H7 (cell line): ENCODE measurements at places on chromosomes 6 and 20.

GRCh38 chr6:132270726-132271402 is 130.4 kb downstream of the MOXD1 start:
- no peak for DNase-seq

DNA sequence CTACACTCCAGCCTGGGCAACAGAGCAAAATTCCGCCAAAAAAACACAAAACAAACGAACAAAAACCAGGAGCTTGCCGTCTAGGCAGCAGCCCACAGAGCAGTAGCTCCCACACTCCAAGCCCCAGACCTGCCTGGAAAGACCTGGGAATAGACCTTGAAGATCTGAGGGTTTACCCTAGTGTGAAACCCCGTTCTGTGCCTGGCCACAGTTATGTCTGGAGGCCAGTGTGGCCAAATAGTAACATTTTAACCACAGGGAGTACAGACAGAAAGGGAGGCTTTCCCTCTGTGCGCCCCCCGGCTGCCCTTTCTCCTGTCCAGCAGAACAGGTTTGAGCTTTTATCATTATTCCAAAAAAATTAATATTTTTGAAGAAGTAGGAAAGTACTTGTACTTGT is 172.4 kb downstream of the QKI start:
- no peak for DNase-seq

GRCh38 chr20:63574156-63574828 is at the start of gene HELZ2:
Gene HELZ2 (minus strand): TSS chr20:63574239. CDS start chr20:63572385, 1,854 bp downstream.
- DNase-seq: peak; percentile 95

DNA sequence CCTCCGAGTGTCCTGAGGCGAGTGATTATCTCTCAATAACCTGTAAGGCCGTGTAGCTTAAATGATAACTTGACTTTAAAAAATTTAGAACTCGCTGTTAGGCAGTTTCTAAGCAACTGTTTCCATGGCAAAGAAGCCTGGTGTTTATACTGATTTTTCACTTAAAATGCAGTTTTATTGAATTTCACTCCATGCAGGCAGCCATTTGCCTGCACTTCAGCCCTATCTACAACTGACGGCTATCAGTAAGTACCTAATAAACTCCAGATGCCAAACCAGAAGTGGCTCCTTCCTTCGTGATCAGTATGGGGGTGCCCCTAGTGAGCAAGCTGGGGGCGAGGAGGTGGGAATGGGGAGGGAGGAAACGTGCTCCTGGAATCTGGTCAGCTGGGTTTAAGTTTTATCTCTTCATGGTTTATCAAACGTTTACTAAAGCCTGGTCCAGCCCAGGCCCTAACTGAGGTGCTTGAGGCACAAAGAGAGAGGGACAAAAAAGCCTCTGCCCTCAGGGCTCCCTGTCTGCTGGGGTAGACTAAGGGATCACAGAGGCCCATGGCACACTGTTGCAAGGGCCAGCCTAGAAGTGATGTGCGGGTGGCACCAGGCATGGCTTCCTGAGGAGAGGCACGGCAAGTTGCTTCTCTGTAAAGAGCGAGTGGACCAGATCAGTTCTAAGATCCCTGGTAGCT is 45.5 kb downstream of the TTI1 start:
- no peak for DNase-seq

DNA sequence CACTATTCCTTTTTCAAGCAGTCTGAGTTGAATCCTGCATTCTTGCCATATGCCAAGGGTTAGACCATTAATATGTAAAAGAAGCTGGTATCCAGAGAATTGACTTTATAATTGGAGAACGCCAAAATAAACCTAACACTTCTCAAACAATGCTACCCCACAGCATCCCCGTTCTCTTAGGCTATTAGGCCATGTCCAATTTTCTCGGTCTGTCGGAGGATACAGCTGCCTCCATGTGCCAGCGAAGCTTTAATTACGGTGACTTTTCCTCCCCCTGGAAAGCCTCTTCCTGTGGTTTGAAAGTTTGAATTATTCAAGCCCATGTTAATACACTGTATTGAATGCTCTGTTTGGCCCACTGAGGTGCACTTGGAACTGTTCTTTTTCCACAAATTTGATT is 60.5 kb downstream of the HS3ST5 start:
- no peak for DNase-seq

- DNase-seq: no peak
These were observed 335.1 kb downstream of the PREX1 start for GRCh38 chr20:48492715-48493070.

DNA sequence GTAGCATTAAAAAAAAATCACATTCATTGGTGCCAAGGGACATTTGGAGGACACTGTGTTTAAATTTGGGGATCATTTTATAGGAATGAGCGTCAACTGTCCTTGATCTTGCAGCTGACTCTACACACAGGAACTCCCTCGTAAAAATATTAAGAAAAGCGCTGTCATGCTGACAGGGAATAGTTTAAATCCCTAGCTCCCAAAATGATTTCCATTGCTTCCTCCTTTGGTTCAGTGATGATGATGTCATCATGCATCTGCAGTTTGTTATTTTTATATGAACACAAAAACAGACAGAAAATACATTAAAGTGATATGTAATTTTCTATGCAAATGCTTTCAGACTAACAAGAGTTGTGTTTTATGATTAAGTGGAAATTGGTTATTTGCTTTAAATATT is 275.6 kb downstream of the BTBD9 start:
- DNase-seq: no peak

DNA sequence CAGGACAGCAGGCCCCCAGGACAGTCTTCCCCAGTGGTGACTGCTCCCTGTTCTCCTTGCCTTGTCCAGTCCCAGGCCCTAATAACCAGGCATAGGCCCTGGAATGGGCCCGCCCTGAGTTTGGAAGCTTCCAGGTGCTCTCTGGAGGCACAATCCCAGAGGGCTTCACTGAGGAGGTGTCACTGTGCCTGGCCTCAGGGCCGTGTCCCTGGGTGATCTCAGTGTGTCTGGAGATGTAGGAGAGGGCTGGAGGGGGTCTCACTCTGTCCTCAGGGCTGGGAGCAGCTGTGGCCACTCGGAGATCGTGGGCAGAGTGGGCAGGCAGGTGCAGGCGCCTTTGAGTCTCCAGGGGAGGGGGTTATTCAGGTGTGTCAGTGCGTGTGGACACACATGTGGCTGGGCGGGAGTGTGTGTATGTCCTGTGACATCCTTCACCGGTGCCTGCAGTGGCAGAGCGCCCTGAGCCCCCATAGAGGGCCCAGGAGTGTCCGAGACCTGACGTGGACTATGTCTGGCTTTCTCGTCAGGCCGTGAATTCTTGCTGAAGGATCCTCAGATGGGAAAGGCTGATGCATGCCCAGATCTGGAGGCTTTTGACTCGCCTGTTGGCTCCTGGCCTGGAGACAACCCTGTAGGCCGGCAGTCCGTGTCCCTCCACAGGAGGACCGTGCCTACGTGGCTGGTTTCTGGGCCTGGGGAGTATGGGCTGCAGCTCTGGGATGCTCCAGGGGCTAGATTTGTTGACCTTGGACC is 5.5 kb upstream of the NPBWR2 start:
- no peak for DNase-seq

GRCh38 chr6:114906096-114906495 is 563.3 kb upstream of the HS3ST5 start:
- no peak for DNase-seq

- no peak for DNase-seq
These were observed 62.3 kb upstream of the SHLD1 start for GRCh38 chr20:5687884-5688283.

DNA sequence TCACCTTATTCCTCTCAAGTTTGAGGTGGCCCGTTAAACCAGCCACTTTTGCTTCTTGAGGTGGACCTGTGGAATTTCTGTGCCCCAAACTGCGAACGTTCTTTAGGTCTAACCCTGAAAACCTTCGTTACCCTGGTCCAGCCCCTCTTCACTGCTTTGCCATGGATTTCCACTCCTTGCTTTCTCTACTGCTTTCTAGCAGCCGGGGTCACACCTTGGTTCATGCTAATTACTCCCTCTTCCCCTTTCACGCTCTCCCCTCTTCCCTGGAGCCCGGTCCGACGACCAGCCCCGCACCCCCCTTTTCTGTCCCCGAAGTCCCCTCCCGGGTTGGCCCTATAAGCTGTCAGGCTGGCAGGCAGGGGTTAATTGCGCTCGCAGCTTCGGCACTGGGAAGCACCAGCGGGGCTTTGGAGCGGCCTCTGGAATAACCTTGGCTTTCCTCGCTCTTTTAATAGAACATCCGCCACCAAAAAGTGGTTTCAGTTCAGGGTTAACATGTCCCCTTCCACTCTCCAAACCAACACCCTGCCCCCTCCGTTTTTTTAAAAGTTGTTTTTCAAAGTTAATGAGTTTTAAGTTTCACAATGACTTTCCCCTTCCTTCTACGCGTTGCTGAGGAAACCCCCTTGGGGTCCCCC is 1.4 kb upstream of the HIVEP1 start:
- peak; percentile 74 for DNase-seq

GRCh38 chr6:154491567-154492470 is 18.7 kb downstream of the CNKSR3 start:
- no peak for DNase-seq

GRCh38 chr20:884983-885952 is 30.9 kb downstream of the ANGPT4 start:
- peak; percentile 91 for DNase-seq

DNA sequence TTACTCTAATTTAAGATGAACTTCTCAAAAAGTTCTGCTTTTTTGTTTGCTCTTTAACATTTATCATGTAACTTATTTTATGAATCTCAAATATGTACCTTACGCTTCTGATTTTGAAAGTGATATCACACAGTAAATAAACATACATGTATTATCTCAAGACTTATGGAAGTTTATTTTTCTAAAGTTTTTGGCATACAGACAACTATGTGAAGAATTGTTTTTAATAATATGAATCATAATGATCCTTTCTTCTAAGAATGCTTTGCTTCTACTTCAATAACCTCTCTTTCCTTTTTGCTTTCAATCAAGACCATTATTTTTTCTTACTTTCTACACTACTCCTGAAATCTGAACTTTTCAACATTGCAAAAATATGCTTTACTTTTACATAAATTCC is 816.4 kb downstream of the EYS start:
- no peak for DNase-seq

- DNase-seq: no peak
These were observed 54.9 kb downstream of the SESN1 start for GRCh38 chr6:109039795-109040194.

DNA sequence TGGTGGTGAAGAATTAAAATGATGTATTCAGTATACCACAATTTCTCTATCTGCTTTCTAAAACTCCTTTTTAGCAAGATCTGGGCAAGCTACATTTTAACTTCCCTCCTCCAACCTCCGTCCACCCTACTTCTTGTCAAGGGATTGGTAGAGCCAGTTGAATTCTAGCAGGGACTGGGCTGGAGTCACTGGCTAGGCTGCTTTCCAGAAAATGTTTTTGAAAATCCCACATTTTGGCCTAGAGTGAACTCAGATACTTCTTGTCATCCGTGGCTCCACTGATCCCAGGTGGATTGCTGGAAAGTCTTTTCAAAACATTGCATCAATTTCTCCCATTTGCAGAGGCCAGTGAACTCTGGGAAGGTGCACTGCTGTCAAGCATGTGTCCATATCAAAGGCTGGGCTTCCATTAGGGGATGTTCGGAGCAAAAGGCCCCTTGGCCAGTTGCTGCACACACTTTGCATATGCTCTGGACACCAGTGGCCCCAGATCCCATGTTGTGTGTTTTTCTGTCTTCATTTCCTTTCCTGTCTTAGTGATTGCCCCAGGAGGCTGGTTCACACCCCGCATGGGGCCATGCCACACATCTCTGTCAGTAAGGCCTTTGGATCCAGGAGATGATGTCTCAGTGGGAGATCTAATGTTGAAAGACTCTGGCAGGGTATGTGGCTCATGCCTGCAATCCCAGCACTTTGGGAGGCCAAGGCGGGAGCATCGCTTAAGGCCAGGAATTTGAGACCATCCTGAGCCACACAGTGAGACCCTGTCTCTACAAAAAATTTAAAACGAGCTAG is 11.3 kb upstream of the KCNK16 start:
- DNase-seq: no peak

DNA sequence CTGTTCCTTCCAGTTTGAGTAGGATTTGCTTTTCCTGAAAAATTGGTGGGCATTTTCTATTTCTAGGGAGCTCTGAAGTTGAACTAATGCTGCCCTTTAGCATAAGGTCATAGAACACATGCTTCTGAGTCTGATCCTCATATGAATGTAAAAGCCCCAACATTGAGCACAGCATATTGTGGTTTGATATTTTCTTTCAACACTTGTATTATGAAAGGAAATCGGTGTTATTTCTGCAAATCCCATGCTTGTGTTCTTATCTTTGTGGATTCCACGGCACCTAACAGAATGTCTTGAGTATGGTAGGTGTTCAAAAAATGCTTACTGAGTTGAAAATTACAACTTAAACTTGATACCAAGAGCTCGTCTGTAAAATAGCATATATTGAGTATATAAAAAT is 85.8 kb downstream of the TRMT11 start:
- DNase-seq: no peak

DNA sequence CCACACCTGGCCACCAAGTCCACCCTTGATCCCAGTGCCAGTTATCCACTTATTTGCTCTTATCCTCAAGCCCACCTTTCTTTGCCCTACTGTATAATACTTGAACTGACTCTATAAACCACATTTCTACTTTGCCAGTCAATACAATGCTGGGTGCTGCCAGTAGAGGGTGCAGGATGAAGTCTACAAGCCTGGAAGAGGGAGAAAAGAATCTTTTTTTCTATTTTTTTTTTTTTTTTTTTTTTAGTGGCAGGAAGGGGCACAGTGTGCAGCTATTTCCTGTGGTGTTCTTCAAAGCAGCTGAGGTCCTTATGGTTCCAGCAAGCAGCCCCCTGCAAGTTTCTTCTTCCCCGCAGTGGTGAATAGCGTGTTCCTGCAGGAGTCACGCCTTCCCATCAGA is 22.2 kb upstream of the GABRR1 start:
- peak; percentile 59 for DNase-seq

DNA sequence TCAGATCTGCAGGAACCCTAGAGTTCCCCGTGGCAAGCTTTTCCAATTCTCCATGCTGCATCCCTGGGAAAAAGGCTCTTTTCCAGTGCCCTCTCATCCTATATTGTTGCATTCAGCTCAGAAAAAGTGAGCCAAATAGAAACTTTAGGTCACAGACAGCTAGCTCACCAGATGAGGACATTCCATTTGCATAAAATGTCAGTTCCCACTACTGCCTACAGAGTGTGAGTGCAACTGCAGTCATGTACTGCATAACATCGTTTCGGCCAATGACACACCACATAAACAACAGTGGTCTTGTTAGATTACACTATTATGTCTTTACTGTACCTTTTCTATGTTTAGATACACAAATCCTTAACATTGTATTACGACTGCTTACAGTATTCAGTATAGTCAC is 8.6 kb downstream of the HS3ST5 start:
- DNase-seq: no peak

GRCh38 chr6:156703719-156704118 is 73.5 kb upstream of the ARID1B start:
- no peak for DNase-seq

- no peak for DNase-seq
These were observed 1.8 kb upstream of the VIP start for GRCh38 chr6:152748843-152749242.

- DNase-seq: peak; percentile 12
These were observed 103.3 kb downstream of the TNFAIP3 start for GRCh38 chr6:137970368-137970767.

DNA sequence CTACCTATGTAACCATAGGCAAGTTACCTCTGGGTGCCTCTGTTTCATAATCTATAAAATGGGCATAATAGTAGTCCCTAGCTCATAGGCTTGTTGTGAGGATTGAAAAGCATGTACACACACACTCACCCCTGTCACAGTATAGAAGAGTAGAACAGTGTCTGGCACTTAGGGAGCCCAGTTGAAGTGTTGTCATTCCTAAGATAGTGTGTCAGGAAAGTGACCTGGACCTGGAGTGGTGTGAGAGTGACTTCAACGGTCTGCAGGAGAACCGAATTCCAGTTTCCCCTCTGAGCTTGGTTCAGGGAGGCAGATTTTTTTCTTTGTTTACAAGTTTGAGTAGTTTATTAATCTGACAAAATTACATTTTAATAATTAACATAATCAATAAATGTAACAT is 229.9 kb upstream of the MAP3K7 start:
- DNase-seq: no peak
